ENCODE measurements at places on chromosomes 4 and X. TPM values are rescaled to one million over a fixed set of nuclear protein-coding genes. Genes with fewer than 3 reads are reported as not detected.

The ASMT gene
- total RNA-seq = not detected

The KCNE5 gene
- 1.9 TPM for total RNA-seq

The HDX gene
- total RNA-seq = 28.5 TPM

The HSFX2 gene
- total RNA-seq = 1.9 TPM

The PPP1R3F gene
- 19.1 TPM for total RNA-seq

The RFC1 gene
- total RNA-seq = 44.4 TPM

The MID2 gene
- 12.2 TPM for total RNA-seq

Data from parietal lobe (tissue), 2 donors.